Gastroesophageal sphincter (tissue), 4 donors: ENCODE measurements at places on chromosomes 5 and 9.

GRCh38 chr5:5069851-5070250 is 70.3 kb upstream of the ADAMTS16 start:
- ATAC-seq, result no peak

DNA sequence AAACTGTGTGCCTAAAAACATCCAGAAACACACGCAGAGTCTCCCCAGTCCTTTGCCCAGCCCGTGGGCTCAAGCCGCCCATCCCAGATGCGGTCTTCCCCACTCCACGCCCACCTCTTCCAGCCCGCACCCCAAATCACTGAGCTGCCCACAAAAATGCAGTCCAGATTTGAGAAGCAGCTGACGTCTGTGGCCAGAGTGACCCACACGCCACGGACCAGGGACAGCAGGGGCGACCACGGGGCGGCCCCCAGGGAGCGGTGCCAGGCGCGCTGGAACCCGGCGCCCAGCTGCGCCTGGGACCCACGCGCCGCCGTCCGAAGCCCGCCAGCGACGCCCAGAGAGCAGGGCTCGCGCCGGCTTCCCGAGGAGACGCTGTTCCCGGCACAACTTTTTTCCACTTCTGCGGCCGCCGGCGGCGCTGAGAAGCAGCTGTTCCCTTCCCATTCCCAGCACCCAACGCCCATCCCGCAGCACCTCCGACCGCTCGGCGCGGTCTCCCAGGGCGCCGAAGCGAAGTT is 674 bp downstream of the LHFPL2 start:
- peak; percentile 52 for ATAC-seq

- no peak for ATAC-seq
Measured at GRCh38 chr5:181054871-181055459, 14.9 kb downstream of the BTNL9 start.

DNA sequence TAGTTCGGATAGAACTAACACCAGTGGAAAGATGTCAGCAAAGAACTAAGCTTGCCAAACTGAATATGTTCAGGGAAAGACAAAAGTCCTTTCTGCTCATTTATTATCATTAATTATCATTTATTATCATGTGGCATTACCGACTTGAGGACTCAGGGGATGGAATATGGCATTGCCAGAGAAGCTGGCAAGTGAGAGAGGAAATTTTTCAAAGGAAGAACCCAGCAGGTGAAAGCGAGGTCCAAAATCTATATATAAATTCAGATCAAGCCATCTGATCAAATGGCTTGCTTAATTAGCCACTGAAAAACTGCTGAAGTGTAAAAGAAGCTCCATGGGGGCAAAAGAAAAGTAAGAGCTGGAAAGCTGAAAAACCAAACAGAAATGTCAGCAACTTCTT is 1049.6 kb upstream of the SEMA6A start:
- no peak for ATAC-seq

DNA sequence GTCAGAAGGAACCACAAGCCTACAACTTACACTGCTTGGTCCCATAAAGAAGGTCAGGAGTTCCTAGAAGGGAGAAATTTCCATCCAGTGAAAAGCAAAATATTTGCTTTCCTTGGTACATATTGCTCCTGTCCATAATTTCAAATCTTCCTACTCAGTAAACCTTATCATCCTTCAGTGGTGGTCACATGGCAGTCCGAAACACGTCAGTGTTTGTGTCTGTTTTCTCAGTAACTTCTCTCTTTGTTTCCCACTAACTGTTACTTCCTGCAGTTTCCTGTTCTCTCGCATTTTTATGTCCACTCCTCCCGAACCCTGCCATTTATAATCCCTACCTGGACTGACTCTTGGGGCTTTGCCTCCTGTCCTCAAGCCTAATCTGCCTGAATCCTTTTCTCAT is 129.1 kb downstream of the FANCC start:
- no peak for ATAC-seq
